ENCODE measurements at places on chromosomes 13 and 19. TPM values are rescaled to one million over a fixed set of nuclear protein-coding genes. Genes with fewer than 3 reads are reported as not detected.

DNA sequence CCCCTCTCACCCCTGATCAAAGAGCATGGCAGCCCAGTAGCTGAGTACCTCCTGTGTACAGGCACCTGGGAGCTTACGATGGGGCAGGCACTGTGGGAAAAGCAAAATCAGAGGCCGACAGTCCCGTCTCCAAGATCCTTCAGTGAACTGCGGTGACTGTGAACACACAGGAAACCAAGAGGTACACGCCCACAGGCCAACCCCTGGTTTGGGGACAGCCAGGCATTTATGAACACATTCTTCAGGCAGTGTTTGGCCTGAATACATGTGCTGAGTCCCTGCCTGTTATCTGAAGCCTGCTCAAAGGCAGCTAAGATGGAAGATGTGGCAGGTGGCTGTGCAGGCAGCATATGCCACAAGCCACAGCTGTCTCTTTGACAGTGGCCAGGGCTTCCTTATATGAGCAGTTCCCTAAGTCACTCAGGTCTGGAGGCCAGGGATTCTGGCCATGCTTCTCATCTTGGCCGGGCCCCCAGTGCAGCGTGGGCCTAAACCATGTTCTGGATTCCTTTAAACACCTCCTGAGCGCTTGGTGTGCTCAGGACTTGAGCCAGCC lies 123.6 kb downstream of the UQCRFS1 start:
- DNase-seq: no peak

GRCh38 chr19:44841231-44841630 lies 4.9 kb upstream of the NECTIN2 start:
- no peak for DNase-seq

- DNase-seq: no peak
These were observed 117.6 kb upstream of the SPRY2 start for GRCh38 chr13:80458543-80458942.

DNA sequence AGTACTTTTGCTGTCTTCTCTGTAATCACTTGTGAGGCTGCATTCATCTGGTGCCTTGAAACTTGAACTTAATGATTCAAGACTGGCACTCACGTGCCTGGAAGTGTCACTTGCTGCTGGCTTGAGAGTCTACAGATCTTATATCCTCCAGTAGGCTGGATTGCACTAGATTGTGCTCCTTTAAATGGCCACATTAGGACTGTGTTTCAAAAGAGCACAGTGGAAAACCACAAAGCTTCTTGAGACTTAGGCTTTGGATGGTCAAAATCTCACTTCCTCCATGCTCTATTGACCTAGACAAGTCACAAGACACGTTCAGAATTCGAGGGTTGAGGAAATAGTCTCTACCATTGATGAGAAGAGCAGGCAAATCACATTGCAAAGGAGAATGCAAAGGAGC lies 1278.8 kb upstream of the MIR17HG start:
- no peak for DNase-seq

GRCh38 chr19:10945264-10945663 lies 15.6 kb upstream of the SMARCA4 start:
- DNase-seq: no peak

GRCh38 chr13:47890146-47890814 lies 110.8 kb downstream of the SUCLA2 start:
- no peak for DNase-seq

GRCh38 chr19:55173714-55174409 lies 6.2 kb downstream of the SYT5 start:
- peak; percentile 62 for DNase-seq

- no peak for DNase-seq
These were observed 11.6 kb downstream of the TMPRSS9 start for GRCh38 chr19:2371656-2372055.

DNA sequence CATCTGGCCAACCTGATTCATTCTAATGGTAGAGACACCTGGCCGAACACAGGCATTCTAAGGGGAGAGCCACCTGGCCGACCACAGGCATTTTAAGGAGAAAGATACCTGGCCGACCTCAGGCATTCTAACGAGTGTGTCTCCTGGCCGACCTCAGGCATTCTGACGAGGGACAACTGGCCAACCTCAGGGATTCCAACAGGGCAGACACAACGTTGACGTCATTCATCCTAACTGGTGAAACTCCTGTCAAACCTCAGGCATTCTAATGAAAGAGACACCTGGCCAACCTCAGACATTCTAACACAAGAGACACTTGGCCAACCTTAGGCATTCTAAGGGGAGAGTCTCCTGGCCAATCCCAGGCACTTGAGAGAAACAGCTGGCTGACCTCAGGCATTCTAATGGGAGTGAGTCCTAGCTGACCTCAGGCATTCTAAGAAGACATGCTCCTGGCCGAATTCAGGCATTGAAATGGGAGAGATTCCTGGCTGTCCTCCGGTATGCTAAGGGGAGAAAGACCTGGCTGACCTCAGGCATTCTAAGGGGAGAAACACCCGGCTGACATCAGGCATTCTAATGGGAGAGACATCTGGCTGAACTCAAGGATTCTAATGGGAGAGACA lies 1352.5 kb downstream of the UQCRFS1 start:
- DNase-seq: no peak

GRCh38 chr13:81917810-81918209 lies 1576.9 kb upstream of the SPRY2 start:
- DNase-seq: no peak

- DNase-seq: no peak
These were observed 67.7 kb downstream of the KCTD15 start for GRCh38 chr19:33864311-33864850.

GRCh38 chr19:1389033-1389940 lies 5.6 kb downstream of the NDUFS7 start:
- DNase-seq: no peak

GRCh38 chr13:93740334-93740733 lies 513.7 kb downstream of the GPC6 start:
- no peak for DNase-seq

DNA sequence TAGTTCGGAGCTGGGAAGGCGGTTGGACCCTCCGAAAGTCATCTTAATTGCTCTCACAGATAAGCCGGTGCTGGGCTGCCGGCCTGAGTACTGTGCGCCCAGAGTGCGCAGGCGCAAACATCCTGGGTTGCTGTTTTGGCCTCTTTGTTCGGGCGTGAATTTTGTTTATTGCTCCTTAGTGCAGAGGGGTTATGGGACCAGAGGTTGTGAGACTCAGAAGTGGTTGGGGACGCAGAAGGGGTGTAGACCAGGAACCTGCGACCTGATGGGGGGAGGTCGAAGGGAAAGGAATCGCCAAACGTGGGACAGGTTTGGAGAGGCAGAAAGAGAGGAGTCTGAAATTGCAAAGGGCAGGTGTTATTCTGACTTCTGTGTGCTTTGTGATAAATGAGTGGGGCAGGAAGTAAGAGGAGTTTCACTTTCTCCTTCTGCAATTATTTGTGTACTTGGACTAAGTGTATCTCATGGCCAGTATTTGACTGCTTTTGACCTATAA lies 607 bp upstream of the ZNF566 start:
- DNase-seq: peak; percentile 89

GRCh38 chr19:35696835-35697234 lies 7.5 kb upstream of the ZBTB32 start:
- no peak for DNase-seq

GRCh38 chr13:46121597-46122163 lies 16.8 kb upstream of the CPB2 start:
- DNase-seq: no peak

Gene SLC8A2
- polyA plus RNA-seq: not detected

Gene MRPS12
- polyA plus RNA-seq: 30.3 TPM

Gene ZNF99
- 0.06 TPM for polyA plus RNA-seq

Gene NCCRP1
- 0.10 TPM for polyA plus RNA-seq

Gene CPAMD8
- polyA plus RNA-seq: 1.6 TPM

Gene SLITRK5
- 0.01 TPM for polyA plus RNA-seq
